ENCODE measurements at places on chromosomes 6 and 20. TPM values are rescaled to one million over a fixed set of nuclear protein-coding genes. Genes with fewer than 3 reads are reported as not detected.

- DNase-seq = no peak
Observed at GRCh38 chr20:63303095-63303666, 10.2 kb downstream of the COL20A1 start.

GRCh38 chr20:43293068-43293786 is 103.5 kb upstream of the PTPRT start:
- no peak for DNase-seq

DNA sequence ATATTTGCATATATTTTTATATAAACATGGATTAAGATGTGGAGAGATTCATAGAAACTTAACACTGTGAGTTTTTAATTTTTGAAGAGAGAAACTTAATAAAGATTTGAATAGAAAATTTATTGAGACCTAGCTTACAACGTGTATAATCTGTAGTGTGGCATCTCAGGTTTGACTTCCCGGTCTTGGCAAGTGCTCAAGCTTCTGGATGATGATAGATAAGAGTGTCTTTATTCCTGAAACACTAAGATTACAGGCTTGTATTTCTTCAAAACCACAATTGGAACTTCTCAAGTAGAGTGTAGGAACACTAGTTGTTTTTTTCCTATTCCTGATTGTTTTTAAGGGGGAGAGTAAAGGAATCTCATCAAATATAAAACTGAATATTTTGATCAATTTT is 64.6 kb upstream of the NOTCH4 start:
- DNase-seq = no peak

- no peak for DNase-seq
Observed at GRCh38 chr6:44211284-44211683, 5.4 kb upstream of the MYMX start.

DNA sequence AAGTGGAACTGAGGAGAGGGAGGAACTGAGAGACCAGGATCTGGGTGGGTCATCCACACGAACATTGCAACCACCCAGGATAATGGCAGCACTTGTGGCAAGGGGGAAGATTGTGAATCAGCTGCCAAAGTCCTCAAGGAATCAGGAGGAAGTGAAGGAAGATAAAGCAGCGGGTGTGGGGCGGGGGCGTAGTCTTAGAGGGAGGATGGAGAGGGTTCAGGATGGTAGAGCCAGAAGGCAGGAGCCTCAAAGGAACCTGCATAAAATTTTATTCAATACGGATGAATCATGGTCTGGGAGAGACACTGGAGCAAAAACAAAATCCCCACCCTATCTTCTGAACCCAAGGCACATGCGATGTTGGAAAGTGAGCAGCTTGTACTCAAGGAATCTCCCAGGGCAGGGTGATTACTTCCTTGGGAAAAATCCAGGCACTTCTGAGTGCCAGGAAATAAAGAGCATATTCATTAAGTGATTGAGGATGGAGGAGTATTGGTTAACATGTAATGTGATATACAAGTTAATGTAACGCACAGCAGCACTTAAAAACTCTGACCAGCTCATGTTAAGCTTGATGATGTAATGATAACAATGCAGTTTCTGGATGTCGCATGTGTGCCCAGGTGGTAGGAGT is 82.0 kb upstream of the B3GAT2 start:
- DNase-seq = no peak

DNA sequence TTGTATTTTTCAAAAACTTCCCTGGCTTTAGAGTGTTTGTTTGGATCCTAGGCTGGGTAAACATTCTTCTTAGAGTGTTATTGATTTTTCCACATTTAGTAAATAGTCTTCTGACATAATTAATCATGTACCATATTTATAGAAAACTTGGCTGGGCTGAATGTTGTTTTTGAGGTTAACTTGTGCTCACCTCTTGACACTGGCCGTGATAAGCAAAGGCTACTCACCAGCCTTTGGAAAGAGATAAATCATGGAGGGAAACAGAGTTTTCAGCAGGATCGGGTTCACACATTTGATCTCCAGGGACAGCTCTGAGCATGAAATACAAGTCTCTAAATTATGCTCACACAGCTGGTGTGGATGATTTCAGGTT is 6.2 kb upstream of the CD93 start:
- DNase-seq = no peak

- DNase-seq = no peak
Observed at GRCh38 chr6:31762356-31762755, at the start of gene SAPCD1. Gene SAPCD1 (plus strand): TSS chr6:31762656. CDS start chr6:31763055, 399 bp downstream.

GRCh38 chr20:2469991-2470422 is 582 bp downstream of the SNRPB start:
- DNase-seq = peak; percentile 82

GRCh38 chr6:46072866-46073265 is 56.9 kb upstream of the ENPP4 start:
- no peak for DNase-seq

DNA sequence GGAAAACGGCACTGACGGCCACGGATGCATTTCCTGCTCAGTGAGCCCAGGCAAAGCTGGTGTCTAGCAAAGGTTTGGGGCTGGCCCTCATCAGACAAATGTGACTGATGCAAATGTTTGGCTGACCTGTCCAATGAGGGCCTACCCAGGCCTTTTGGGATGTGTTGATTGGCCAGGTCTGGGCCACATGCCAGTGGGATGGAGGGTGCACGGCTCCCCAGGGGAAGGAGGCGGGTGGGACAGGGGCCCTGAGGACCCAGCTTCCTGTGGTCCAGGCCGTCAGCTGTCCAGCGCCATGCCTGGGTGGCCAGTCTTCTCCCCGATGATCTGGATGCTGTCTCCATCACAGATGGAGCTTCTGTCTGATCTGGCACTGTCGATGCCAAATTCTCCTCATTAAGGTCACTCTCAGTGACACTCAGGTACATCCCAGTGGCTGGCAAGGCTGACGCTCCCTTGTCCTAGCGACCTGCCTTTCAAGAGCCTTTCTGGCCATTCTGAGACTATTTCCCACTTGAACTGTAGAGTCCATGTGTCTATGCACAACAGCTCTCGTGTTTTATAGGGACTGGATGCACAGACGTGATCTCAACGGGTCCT is 43.0 kb downstream of the NTSR1 start:
- no peak for DNase-seq

GRCh38 chr6:4909063-4909706 is 94.7 kb downstream of the RPP40 start:
- DNase-seq = no peak

- no peak for DNase-seq
Observed at GRCh38 chr6:152637296-152638047, at the start of gene SYNE1. Gene SYNE1 (minus strand): TSS chr6:152637362. CDS start chr6:152628331, 9,031 bp downstream.

DNA sequence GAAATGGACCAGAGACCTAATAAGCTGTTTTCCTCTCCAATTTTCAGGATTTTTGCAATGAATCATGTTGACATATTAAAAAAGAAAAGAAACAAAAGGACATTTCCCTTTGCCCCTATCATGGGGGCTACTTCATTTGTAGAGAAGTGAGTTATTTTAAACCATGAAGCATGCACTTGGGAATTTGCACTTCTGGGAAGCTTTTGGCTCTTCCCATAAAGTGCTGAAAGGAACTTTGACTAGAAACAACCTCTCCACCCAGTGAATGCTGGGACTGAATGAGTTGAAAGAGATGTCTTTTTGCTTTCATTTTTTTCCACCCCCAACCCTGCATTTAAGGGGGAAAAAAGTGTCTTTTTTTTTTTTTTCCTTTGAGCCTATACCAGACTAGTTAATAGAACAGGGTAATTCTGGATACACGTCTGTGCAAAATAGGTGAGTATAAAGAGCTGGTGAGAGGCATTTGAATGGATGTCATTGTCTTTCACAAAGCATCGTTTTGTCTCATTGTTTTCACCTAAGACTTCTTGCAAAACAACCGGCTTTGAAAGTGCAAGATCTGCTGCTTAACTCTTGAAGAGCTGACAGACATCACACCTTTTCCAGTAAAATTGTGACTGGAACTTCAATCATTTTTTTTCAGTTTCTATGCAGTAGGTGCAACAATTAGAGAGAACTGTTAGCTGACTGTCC is 138.7 kb upstream of the BACH2 start:
- DNase-seq = no peak

DNA sequence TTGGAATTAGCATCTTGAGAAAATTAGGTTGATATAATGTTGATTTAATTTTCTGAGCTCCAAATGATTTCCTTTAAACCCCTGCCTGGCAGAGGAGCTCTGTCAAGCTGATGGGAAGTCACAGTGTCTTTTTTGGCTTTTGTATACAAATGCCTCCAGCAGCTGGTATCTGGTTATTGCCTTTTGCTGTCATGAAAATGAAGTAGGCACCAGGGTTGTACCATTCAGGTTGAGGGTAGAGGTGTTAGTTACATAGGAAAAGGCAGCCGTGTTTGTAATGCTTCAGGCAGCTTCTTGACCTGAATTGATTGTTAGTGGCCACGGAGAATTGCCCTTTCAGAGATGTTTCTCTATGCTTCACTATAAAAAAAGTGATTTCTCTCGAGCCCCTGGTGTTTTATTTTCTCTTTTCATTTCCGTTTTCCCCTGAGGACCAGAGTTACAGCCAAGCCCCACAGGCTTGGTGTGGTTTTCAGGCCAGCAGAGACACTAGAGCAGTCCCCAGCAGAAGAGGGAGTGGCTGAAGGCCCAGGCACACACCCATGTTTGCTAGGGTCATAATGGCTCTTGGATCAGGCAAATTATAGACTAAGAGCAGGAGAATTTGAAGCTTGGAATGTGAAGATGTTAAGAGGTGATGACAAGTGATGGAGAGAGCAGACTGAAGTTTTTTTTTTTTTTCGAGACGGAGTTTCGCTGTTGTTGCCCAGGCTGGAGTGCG is 21.6 kb downstream of the CMTR1 start:
- no peak for DNase-seq

- no peak for DNase-seq
Observed at GRCh38 chr6:5532941-5533340, 271.6 kb downstream of the FARS2 start.

- DNase-seq = no peak
Observed at GRCh38 chr20:46963758-46964617, 69.3 kb downstream of the EYA2 start.

- no peak for DNase-seq
Observed at GRCh38 chr6:143594647-143595046, 83.1 kb upstream of the PHACTR2 start.

- no peak for DNase-seq
Observed at GRCh38 chr6:85966828-85967227, 324.1 kb upstream of the SYNCRIP start.

DNA sequence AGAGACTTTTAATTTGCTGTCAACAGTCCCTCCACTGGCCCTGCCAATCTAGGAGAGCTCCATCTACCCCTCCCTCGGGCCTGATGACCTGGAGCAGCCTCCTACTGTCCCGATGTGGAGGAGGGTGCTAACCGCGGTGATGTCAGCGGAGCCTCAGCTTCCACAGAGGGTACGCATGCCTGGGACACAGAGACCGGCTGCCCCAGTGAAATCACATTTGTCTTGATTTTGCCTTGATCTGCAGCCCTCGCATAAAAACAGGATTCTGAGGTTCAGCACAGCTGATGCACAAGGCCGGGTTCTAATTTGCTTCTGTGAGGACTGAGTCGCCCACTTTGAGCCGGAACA is 77.6 kb downstream of the STK35 start:
- no peak for DNase-seq

DNA sequence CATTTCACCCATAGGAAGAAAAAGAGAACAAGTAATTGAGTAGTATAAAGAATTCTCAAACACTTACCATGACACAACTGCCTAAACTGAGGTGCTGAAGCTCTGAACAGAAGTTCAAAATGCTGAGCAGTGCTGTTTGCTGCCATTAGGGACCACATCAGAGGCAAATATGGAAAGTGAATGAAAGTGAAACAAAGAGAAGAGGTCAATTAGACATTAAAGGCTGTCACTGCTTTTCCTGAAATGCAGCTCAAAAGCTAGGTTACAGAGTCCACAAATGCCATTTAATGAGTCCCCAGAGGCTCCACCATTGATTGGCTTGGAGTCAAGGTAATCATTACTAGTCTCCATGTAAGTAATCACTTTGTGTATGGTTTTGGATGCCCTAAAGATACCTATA is 46.1 kb downstream of the POU3F2 start:
- no peak for DNase-seq

DNA sequence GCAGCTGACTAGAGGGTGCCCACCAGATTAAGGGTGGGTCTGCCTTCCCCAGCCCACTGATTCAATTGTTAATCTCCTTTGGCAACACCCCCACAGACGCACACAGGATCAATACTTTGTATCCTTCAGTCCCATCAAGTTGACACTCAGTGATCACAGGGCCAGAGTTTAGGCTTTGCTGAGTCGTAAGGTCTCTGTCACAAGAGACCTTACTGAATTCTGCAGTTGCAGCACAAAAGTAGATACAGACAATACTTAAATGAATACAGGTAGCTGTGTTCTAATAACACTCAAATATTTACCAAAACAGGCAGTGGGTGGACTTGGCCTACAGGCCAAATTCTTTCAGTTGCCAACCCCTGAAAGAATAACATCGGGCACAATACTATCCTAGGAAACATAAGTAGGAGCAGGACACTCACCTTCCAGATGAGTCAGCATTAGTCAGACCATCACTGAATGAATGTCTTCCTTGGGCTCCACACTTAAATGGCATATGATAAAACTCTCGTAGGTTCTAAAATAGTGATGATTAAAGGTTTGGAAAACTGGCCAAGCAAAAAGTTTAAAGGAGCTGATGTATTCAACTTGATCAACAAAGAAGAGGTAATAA is 190.0 kb downstream of the UBE3D start:
- DNase-seq = no peak

DNA sequence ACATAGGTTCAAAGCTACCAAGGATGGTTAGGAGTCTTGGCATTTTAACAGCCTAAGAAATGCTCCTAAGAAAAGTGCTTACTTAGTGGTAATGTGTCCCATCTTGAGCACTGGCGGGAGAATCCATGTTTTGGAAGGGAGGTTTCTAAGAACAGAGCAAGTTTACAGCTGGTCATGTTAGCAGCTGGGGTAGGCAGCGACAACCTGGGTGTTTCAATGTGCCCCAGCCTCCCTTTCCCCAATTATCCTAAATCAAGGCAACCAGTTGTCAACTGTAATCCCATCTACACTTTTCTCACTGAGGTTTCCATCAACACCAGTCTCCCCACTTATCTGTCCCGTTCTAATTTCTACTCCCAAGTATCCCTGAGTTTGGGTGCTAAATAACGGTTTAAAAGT is 1.6 kb upstream of the JAG1 start:
- no peak for DNase-seq

DNA sequence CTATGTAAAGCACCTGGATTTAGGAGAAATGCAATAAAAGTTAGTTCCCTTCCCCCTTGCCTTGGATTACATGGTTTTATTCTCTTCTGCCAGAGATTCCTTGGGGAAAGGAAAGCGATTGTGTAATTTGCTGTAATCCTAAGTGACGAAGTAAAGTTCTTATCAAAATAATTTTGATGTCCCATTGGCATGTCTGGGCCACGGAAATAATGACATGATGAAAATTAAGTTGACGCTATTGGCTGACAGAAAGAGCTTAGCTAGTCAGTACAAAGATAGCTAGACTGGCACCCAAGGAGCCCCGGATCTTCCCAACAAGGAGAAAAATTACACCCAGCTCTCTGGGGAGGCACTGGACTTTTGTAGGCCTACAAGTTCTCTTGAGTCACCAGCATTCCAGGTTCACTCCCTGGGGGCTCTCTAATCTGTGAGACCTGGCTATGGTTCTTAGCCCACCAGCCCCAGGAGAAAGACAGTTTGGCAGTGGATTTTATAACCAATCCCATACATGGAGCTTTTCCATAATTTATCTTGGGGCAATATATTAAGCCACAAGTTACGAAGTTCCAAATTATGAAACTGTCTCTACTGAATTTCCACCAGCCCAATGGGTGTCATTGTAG is 59.9 kb downstream of the FOXA2 start:
- DNase-seq = no peak

GRCh38 chr6:169930799-169931198 is 179.4 kb downstream of the ERMARD start:
- DNase-seq = no peak

Gene SLC22A3
- not detected for total RNA-seq

Gene OR2H1
- not detected for total RNA-seq

Gene COMMD7
- 35.6 TPM for total RNA-seq

Gene ADTRP
- total RNA-seq = 3.2 TPM

Gene RSPH4A
- 0.11 TPM for total RNA-seq

All from CD8-positive, alpha-beta memory T cell (primary cell).